ENCODE measurements at places on chromosomes 2 and 18.

- peak; percentile 31 for DNase-seq
These were observed 46.6 kb downstream of the KCMF1 start for GRCh38 chr2:85017411-85018048.

- no peak for DNase-seq
These were observed 298.2 kb downstream of the CNTNAP5 start for GRCh38 chr2:124323321-124323720.

- no peak for DNase-seq
These were observed 253.5 kb upstream of the NRP2 start for GRCh38 chr2:205428811-205429210.

DNA sequence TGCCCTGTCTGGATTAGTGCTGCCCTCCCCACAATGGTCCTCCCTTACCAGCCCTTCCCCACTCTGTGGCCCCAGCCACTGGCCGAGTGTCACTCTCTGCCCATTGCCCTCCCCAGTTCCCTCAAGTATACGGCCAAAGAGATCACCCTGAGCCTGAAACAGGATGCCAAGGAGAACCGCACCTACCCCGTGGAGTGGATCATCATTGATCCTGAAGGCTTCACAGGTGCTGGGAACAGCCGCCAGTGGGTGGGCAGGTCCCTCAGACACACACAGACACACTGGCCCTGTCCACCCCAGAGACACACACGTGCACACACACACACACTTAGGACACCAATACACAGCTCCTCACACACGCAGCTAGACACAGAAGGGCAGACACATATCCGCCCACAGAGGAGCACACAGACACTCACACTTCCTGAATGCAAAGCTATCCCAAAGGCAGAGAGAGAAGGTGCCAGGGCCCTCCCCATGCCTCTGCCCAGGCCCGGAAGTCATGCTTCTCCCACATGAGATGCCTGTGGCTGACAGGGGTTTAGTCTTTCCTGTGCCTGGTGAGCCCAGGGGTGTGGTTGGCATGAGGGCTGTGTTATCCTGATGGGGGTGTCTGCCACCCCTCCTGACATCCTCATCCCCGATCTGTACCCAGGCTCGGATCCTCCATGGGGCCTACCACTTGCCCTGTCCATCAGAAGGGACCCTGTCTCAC, 2.9 kb downstream of the CHRND start:
- no peak for DNase-seq

GRCh38 chr18:68840554-68841263, 42.8 kb downstream of the CCDC102B start:
- DNase-seq, result no peak

Measured in NCI-H1694 (cell line).